NCI-H1105 treated with DMSO at 0.1 percent for 48 hours (cell line): ENCODE measurements at places on chromosomes 1 and 21.

GRCh38 chr1:223405507-223405906 lies 12.3 kb downstream of the CCDC185 start:
- no peak for DNase-seq

DNA sequence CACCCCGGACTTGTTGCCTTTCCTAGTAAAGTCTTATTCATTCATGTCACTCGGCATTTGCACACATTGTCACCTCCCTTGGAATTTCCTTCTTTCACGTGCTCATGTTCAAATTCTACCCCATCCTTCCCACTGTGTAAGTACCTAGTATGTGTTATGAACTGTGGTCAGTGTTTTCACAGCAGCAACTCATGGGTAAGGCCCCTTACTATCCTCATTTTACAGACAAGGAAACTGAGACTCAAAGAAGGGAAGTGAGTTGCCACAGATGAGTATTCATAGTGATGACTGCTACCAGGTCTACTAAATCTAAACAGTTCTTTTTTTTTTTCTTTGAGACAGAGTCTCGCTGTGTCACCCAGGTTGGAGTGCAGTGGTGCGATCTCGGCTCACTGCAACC lies 10.5 kb downstream of the CITED4 start:
- no peak for DNase-seq

DNA sequence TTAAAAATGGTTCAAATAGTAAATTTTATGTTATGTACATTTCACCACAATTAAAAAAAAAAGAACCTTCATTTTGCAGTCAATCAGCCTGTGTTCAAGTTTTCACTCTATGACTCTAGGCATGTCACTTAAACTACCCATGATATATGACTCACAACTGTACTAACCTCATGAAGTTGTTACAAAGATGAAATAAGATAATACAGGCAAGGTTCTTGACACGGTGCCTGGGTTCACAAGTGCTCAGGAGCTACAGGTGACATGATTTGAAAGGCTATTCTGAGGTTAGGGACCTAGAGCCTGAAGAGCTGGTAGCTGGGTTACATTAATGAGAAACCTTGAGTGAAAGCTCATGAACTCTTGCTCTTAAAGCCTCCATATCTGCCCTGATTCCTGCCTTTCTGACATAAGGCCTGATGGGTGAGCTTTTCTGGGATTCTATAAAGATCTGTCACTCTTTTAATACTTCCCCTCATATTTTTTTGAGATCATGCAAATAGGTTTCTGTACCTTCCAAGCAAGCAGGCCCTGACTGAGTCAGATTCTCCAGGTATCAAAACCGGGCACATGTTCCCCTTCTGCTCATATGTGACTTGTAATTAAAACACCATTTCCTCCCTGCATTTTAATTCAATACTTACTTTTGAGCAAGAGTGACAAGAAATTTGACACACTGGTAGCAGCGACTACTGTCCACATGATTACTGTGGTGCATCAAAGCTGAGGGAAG lies 34.0 kb downstream of the PCSK9 start:
- no peak for DNase-seq

DNA sequence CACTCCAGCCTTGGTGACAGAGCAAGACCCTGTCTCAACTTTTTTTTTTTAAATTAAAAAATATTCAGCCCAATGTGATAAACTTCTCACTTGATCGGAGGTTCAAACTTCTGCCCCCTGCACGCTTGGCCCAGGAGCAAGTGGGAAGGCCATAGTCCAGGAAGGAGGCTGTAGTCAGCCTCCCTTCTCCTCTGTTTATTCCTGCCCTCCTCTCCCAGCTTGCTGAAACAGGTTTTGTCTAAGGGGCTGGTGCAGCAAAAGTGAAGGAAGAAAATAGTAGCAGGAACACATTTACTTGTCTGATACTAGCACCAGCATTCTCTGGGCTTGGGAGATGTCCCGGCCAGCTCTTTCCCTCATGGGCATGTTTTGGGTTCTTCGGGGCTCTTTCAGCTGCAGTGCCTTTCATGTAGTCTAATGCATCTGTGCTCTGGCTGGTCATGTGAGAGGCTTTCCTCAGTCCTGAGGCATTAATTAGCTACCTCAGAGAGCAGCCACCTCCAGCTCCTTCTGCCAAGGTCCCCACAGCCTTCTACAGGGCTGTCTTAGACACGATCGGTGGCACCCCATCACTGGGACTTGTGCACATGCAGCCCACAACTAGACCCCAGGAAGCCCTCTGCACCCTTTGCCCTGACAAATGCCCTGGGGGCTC lies 12.9 kb downstream of the SLC44A3 start:
- DNase-seq: no peak

GRCh38 chr1:174269989-174270651 lies 110.8 kb downstream of the RABGAP1L start:
- no peak for DNase-seq
